T-helper 2 cell (primary cell): ENCODE measurements at places on chromosomes 2 and 18.

- no peak for DNase-seq
Measured at GRCh38 chr2:224865016-224865415, 148.9 kb upstream of the CCDC195 start.

DNA sequence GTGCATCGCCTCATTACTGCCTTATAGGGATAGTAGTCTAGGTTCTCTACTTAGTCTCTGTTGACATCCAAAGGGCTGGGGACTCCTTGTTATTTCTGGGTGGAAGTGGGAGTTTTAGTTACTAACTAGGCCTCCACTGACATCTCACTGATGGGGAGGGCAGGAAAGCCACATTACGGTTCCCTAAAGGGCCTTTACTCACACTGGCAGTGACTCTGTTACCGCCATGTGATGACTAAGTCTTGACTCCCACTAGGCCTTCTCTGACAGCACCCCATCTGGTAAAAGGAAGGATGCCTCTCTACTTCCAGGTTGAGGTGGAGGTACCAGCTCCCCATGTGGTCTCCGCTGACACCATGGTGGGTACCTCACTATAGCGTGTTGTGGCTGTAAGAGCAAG lies 14.0 kb upstream of the BCL2L11 start:
- no peak for DNase-seq

GRCh38 chr2:231710799-231711676 lies 2.7 kb downstream of the PTMA start:
- DNase-seq: no peak

DNA sequence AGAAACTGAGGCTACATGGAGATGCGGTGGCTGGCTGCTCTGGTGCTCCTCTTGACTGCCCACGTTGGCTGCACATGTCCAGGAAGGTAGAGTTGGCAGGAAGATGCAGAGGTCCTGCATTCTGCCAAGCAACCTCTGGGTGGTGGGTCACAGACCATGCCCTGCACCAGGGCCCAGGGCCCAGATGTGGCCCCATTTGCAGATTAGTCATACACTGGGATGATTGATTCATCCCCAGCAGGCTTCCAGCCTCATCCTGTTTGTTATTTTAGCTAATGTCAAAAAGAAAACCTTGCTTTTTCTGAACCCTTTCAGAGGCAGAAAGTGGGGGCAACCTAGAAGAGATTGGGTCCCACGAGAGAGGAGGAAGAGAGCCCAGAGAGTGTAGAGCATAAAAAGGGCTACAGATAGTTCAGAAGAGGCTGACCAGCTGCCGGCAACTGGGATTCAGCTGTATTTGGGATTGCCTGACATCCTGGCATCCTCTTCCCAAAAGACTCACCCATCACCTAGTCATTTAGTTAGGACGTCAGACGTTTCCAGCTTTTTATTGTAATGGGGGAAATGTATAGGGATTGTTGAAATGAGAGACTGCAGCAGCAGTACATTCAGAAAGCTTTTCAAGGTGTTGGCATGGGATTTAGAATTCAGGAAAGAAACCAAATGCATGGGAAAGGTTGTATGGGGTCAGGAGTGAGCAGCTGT lies 101.9 kb downstream of the CTIF start:
- no peak for DNase-seq

DNA sequence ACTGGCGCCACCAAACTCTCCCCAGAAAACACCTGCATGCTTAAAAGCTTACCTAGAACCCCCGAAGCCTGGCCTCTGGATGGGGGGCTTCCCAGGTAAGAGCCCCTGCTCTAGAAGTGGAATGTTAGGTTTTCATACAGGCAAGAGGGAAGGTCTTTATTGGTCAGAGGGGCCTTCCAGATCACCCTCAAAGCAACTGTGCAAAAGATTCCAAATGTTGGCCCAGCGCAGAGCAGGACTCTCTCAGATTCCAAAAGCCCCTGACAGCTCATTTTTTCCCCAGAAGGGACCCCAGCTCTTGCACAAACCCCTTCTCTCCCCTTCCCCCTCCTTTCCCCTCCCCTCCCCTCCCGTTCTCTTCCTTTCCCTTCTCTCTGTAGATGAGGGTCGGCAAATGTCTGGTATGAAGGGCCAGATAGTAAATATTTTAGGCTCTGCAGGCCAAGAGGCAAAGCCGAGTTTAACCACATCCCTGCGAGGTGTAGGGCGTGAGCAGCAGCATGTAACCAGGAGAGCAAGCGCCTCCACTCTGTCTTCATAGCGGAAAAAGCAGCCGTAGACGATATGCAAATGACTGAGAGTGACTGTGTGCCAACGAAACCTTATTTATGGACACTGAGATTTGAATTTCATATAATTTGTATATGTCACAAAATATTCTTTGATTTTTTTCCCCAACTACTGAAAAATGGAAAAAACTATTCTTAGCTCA lies 116.9 kb downstream of the SMAD7 start:
- peak; percentile 92 for DNase-seq

- DNase-seq: no peak
Measured at GRCh38 chr2:105257981-105258380, 16.4 kb downstream of the GPR45 start.

- no peak for DNase-seq
Measured at GRCh38 chr2:172606285-172606684, 50.4 kb downstream of the PDK1 start.

DNA sequence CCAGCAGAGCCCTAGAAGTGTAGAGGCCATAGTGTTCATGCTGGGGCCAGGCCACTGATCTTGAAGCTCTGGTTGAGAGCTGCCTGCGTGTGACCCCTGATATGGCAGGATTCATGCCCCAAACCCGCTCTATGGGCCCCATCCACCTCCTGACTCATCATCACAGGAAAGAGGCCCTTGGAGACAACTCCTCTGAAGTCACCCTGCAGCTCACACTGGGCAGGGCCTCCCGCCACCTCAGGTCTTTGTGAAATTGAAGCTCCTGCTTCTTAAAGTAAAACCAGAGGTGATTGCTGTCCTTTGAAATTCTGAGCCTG lies 12.0 kb upstream of the TUBB6 start:
- no peak for DNase-seq

GRCh38 chr2:88959480-88960204 lies 268.2 kb downstream of the RPIA start:
- DNase-seq: no peak

DNA sequence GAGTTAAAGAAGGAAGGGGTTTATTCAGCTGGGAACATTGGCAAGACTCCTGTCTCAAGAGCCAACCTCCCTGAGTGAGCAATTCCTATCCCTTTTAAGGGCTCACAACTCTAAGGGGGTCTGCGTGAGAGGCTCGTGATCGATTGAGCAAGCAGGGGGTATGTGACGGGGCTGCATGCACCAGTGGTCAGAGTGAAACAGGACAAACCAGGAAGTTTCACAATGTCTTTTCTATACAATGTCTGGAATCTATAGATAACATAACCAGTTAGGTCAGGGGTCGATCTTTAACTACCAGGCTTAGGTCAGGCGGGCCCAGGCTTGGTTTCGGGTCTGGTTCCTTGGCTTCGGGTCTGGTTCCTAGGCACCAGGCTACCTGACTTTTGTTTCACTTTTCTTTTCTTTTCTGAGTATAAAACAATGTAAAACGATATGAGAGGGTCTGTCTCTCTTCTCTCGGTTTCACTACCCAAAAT lies 30.1 kb upstream of the LIPG start:
- no peak for DNase-seq

- DNase-seq: no peak
Measured at GRCh38 chr18:25459814-25460213, 107.8 kb upstream of the ZNF521 start.

GRCh38 chr2:187157046-187157445 lies 291.0 kb downstream of the CALCRL start:
- DNase-seq: no peak

DNA sequence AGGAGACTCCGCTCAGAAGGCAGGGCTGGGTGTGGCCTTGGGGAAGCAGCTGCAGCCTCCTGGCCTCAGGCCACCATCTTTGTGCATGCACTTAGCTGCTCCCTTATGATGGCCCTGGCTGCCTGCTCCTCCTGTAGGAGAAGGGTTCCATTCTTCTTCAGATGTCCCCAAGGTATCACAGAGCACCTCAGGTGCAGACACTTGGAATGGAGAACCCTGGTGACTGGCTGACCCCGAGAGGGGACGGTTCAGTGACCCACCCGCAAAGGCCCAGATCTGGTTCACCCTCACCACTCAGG lies 9.6 kb downstream of the GPAT2 start:
- no peak for DNase-seq

DNA sequence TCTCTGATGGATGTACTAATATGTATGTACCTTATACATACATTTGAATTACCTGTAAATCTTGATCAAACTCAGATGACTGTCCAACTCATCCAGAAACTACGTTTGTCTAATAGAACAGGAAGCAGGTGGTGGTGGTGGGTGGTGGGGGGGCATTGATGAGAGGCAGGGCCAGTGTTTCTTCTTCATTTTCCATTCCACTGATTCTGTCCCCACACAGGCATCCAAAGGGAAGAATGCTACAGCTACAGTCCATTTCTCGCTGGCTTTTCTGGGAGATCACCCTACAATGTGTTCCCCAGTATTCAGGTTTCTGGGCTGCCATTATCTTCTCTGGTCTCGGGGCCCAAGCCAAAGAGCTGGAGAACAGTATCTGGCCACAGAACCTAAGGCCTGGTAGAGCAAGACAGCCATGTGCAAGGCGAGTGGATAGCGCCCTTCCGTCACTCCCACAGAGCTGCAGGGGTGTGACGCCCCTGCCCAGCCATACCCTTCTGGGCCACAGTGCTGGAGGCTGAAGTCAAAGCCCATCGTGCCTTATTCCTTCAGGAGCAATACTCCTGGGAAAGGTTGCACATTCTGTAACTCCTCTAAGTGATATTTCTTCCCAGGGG lies 54.5 kb downstream of the BCL11A start:
- no peak for DNase-seq

DNA sequence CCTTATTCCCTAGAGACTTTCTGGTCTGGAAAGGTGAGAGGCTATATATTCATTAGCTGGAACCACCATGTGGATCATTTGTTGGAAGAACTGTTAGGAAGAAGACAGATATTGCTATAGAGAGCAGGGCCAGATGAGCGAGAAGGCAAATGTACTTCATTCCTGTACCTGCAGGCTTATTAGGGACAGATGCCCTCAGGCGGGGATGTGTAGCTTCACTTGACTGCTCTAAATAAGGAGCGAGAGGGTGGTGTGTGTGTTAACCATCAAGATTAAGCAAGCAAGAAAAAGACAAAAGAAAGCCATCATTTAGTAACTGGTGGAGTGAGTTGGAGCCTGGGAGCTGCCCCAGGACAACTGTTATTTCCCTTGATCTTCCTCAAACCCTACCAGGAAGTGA lies 36.4 kb downstream of the NEDD4L start:
- no peak for DNase-seq

- no peak for DNase-seq
Measured at GRCh38 chr2:215613280-215613679, 177.4 kb upstream of the FN1 start.

- DNase-seq: no peak
Measured at GRCh38 chr18:22179174-22179573, 9.8 kb downstream of the GATA6 start.

DNA sequence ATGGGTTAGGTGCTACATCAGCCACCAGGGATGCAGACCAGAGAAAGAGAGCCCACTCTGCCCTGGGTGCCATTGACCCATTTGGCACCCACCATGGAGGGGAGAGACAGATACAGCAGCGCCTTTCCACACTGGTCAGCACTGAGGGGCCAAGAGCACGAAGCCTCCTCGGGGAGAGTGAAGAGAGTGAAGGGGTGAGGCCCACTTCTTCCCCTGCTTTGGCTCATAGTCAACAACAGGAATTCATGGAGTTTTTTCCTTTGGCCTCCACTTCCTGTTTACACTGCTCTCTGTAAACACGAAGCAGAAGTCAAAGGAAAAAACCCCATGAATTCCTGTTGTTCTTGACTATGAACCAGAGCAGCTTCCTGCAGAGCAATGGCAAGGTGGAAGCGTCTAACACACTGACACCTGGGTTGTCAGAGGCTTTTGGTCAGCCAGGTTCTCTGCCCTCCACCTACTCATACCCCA lies 80.0 kb downstream of the CCDC93 start:
- no peak for DNase-seq

DNA sequence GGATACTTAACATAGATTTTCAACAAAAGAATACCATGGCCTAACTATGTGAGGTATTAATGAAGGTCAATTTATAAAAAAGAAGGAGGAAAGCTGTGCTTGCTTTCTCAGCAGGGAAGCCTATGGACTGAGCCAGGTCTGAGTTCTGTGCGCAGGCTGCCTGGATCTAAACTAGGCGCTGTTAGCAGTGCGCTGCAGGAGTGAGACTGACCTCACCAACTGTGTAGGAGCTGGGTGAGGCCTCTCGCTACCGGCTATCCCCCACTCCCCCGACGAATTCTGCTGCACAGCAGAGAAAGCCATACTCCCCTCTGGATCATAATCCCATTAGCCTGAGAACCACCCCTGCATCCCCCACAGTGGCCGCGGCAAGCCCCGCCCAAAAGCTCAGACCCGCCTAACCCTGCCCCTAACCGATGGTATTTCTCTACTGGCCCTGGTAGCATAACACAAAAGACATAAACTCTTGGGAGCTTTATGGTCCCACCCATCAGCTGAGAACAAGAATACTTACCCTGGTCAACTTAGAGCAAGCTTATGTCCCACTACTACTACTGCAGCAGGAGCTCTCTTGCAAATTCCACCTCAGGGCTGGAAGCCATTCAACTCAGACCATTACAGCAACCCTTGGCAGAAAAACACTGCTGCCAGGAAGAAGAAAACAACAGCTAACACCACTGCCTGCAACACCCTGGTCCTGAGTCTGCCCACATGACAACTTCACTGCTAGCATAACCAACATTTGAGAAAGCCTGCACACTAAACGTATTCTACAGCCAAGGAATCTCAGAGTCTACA lies 28.0 kb downstream of the SULT1C2 start:
- no peak for DNase-seq

GRCh38 chr2:11377928-11378545 lies 33.6 kb upstream of the ROCK2 start:
- no peak for DNase-seq

- DNase-seq: no peak
Measured at GRCh38 chr2:225691711-225692110, 292.2 kb downstream of the NYAP2 start.

DNA sequence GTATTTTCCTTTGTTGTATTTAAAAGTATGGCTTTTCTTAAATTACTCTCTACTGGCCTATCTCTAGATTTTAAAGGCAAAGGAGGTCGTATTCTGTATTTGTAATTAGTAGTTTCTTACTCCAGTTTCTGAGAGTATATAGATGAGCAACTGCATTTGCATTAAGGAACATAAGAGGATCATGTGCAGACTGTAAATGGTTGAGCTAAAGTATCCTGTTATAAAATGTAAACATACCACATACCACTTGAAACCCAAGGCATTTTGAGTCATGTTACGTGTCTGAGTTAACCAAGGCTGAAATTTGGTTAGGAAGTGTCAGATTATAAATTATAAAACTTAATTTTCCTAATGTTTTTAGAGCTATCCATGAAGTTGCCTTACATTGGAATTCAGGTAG lies 76.3 kb downstream of the GPD2 start:
- DNase-seq: no peak

GRCh38 chr2:203412546-203413331 lies 84.5 kb downstream of the ABI2 start:
- DNase-seq: no peak

DNA sequence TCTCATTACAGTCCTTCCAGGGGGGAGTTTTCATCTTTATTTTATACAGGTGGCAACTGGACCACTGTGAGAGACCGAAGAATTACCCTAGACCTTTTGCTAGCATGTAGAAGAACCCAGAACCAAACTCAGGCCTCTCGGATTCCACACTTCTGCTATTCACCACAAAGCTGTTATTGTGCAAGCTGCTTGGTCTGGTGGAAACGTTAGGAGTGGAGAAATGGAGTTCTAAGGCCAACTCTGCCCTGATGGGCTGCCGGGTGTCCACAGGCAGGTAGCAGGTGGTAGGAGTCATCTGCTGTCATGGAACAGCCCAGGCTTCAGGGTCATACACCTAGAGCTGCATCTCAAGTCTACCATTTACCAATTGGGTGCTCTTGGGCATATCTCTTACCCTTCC lies 218.8 kb downstream of the BCL11A start:
- no peak for DNase-seq
